ENCODE measurements at places on chromosomes 16 and 17. TPM values are rescaled to one million over a fixed set of nuclear protein-coding genes. Genes with fewer than 3 reads are reported as not detected.

Gene CLEC3A
- total RNA-seq: not detected

Gene ZNF821
- 3.6 TPM for total RNA-seq

Gene HOXB3
- 0.22 TPM for total RNA-seq

Gene ZG16B
- 0.29 TPM for total RNA-seq

All from placental pericyte (primary cell).